ENCODE measurements at places on chromosomes 7 and 10. TPM values are rescaled to one million over a fixed set of nuclear protein-coding genes. Genes with fewer than 3 reads are reported as not detected.

DNA sequence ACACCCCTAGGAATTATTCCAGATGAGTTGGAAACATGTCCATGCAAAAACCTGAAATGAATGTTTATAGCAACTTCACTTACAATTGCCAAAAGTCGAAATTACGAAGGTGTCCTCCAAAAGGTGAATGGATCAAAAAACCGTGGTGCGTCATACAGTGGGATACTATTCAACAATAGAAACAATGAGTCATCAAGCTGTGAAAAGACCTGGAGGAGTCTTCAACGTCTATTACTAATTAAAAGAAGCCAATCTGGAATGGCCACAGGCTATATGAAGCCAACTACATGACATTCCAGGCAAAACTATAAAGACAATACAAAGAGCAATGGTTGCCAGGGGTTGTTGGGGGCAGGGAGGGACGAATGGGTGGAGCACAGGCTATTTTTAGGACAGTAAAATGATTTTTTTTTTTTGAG, 12.6 kb upstream of the PPP2R2D start:
- no peak overlapping the region for H3K4me3 ChIP-seq
- peaks cover 4% of the 10 kb centered on the region for H3K4me1 ChIP-seq
- no peaks in the 10 kb centered on the region for H3K27me3 ChIP-seq

GRCh38 chr7:22348379-22348778, 8.6 kb downstream of the RAPGEF5 start:
- no peak overlapping the region for H3K27ac ChIP-seq
- no peak overlapping the region for H3K4me3 ChIP-seq
- H3K27me3 ChIP-seq = peaks cover 19% of the 10 kb centered on the region
- no peaks in the 10 kb centered on the region for H3K36me3 ChIP-seq
- DNase-seq = no peak

DNA sequence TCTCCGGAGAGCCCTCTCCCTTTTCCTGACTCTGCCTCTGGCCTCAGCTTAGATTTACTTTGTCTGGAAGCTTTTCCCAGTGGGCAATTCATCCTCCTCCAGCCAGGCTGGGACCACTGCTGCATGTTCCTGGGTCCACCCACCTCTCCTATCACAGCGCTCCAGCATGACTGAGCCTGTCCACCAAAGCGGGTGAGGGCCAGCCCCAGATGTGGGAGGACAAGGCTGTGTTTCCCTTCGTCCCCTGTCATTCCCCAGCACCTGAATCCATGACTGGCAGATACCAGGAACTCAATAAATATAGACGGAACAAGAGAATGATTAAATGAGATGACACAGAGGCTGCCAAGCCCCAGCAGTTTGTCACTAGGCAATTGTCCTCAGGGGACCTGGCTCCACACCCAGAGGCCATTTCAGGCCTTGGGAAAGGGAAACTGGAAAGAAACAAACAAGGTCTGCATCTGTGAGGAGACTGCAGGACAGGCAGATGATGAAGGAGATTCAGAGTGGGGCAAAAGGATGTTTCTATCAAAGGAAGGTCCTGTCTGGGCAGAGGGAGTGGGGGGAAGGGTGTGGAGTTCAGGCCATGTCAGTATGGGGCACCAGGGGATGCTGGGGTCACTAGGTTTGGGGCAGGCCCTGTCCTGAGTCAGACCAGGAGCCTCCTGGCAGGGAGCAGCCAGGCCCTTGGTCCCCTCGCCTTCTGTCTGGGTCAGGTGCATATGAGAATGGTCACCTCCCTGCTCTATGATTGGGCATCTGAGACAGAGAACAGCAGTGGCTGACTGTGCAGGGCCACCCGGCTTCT, 576.4 kb downstream of the GRID1 start:
- no peaks in the 10 kb centered on the region for H3K4me1 ChIP-seq
- DNase-seq = no peak
- H3K36me3 ChIP-seq = no peaks in the 10 kb centered on the region
- H3K27me3 ChIP-seq = no peaks in the 10 kb centered on the region

DNA sequence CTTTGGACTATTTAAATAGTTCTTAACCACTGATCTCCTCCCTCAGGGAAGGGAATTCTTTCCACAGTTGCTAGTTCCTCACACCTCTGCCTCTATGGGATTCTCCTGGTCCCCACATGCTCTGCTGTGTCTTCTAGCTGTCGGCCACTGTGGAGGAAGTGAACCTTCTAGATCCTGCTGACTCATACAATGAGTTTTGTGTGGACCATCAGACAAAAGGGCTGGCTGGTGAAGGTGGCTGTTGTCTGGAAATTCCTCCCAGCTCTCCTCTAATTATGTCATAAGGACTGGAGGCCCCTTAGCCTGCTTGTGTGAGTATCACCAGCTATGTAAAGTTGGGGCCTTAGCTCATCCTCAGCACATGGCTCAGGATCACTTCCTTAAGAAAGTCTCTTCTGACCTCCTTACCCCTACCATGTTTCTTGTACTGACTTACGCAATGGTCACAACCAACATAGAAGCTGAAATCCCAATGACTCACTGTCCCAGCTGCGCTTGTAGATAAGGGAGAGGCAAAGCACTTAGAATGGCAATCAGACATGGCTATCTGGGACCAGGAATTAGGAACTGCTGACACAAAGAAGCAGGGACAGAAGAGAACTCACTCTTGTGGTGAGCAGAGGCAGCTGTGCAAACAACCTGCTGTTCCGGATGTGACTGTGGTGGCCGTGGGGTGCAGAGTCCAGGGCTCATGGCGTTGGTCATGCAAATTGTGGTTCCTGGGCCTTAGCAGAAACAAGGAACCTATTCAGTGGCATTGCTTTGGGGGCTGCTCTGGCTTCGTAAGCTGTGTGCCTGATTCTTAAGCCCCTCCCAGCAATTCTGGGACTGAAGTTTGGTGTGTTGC, 2.5 kb upstream of the MACC1 start:
- H3K4me1 ChIP-seq = peaks cover 16% of the 10 kb centered on the region
- peak overlapping the region; percentile 53 for H3K27ac ChIP-seq
- peak; percentile 20 for DNase-seq
- no peaks in the 10 kb centered on the region for H3K36me3 ChIP-seq

DNA sequence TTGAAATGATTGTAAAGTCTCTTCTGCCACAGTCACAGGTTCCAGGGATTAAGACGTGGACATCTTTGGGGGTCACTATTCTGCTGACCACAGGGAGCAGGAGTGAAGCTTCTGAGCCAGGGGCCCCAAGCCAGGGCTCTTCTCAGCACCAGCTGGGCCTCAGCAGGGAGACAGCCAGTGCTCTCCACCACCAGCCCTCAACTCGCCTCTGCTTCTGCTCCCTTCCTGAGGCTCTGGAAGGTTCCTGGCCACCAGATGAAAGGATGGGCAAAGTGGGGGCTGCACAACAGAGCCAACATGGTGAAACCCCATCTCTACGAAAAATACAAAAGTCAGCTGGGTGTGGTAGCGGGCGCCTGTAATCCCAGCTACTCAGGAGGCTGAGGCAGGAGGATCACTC, 11.2 kb upstream of the CRYGN start:
- no peak overlapping the region for H3K27ac ChIP-seq
- no peak for DNase-seq
- no peaks in the 10 kb centered on the region for H3K36me3 ChIP-seq

DNA sequence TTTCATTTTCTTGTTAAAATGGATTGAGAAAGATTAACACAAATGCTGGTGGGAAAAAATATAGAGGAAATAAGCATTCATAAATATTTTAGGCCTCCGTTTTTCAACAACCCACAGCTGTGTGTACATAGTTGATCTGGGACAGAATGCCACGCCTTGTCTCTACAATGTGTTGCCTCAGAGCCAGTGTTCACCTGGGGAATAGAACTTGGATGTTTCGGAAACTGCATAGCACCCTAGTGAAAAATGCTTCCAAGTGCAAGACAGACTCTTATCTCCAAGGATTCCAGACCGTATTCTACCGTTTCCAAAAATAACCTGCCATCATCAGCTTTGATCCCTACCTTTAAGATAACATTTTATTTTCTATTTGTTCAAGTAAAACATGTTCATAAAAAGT, 260.9 kb downstream of the SDK1 start:
- H3K27ac ChIP-seq = no peak overlapping the region
- H3K36me3 ChIP-seq = no peaks in the 10 kb centered on the region
- H3K4me1 ChIP-seq = peaks cover 13% of the 10 kb centered on the region
- no peak for DNase-seq
- H3K4me3 ChIP-seq = no peak overlapping the region

DNA sequence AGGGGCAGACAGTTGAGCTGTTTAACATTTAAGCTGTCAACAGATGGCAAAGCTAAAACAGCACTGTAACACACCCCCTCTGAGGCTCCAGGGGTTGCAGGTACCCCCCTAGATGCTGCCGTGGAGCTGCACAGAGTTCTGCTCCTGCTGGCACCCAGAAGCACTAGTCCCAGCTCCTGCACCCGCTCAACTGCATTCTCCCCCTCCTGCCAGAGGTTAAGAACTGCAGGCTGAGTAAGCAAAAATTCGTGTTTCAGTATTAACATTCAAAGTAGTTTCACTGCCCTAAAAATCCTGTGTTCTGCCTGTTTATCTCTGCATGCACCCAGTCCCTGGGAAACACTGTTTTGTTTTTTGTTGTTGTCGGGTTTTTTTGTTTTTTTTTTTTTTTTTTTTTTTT, 790.8 kb upstream of the KCND2 start:
- H3K27me3 ChIP-seq = no peaks in the 10 kb centered on the region
- DNase-seq = no peak
- no peak overlapping the region for H3K27ac ChIP-seq
- no peaks in the 10 kb centered on the region for H3K36me3 ChIP-seq
- H3K4me1 ChIP-seq = no peaks in the 10 kb centered on the region
- H3K4me3 ChIP-seq = no peak overlapping the region

DNA sequence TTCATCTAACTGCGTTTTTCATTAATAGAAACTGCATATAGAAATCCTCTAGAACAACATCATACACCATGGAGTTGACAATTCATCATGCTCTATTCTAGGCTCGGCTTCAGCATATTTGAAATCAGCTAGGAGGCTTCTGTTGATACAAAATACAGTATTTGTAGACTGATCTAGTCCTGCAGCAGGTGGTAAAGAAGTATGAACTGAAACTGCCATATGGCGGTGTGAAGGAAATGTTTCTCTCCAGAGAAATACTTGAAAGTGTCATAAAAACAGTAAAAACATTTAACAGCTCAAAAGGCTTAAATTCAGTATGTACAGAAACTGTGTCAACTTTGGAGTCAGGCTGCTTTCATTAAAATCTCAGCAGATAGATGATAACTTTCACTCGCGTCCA, 32.0 kb upstream of the MYO3A start:
- H3K27ac ChIP-seq = no peak overlapping the region
- peaks cover 6% of the 10 kb centered on the region for H3K27me3 ChIP-seq
- H3K4me1 ChIP-seq = no peaks in the 10 kb centered on the region
- H3K36me3 ChIP-seq = no peaks in the 10 kb centered on the region
- DNase-seq = no peak
- H3K4me3 ChIP-seq = no peak overlapping the region

- no peaks in the 10 kb centered on the region for H3K36me3 ChIP-seq
- H3K4me3 ChIP-seq = no peak overlapping the region
- H3K4me1 ChIP-seq = no peaks in the 10 kb centered on the region
Observed at GRCh38 chr10:10961072-10961471, 56.6 kb upstream of the CELF2 start.

DNA sequence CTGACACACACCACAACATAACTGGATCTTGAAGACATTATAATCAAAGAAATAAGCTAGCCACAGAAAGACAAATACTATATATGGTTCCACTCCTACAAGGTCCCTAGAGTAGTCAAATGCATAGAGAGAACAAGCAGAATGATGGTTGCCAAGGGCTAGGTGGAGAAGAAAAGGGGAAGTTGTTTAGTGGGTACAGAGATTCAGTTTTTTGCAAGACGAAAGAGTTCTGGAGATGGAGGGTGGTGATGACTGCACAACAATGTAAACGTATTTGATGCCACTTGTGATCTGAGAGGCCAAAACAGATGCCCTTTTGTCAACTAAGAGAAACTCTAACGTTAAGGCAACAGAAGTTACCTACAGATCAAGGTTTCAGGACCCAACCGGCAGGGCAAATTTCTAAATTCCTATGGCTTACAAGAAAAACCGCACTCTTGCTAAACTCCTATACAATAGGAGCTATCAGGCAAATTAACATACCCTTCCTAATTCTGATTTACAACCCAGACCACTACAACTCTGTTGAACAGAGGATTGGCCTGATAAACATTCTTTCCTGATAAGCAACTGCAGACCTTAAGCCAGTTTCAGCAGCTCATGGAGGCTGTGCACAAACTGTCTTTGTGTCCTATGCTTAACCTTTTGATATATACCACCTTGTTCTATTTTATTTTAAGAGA, 69.0 kb downstream of the FAM107B start:
- DNase-seq = no peak
- no peaks in the 10 kb centered on the region for H3K36me3 ChIP-seq
- H3K27ac ChIP-seq = no peak overlapping the region
- H3K27me3 ChIP-seq = no peaks in the 10 kb centered on the region
- no peak overlapping the region for H3K4me3 ChIP-seq

DNA sequence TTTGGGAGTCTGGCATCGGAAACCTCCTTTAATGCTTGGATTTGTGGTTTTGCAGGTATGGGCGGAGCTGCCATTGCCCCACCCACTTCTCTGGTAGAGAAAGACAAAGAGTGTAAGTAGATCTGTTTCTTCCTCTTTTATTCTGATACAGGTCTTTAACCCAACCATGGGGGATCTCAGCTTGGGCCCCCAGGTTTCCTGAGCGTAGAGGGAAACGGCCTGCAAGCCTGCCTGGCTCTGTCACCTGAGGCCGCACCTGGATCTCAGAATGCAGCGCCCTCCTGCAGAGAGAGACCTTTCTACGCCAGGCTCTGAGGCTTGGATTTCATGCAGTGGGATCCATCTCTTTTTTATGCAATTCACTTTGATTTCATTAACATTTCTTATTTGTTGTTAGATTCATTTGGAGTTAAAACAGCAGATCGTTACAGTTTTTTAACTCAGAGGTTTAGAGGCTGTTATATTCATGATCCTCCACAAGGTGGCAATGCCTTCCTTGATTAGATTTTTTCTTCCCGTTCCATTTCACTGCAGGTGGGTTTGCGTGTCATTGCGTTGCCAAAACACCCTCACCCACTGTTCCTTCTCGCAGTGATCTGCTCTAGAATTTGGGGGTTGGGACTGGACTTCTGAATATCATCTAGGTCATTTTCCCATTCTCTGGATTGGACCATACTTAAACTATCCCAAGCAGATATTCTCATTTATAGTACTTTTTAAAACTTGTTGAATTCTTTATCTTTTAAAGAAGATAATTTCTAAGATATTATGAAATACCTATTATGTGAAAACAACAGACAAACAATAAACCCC, 20.0 kb downstream of the RBM17 start:
- no peaks in the 10 kb centered on the region for H3K27me3 ChIP-seq
- peak; percentile 32 for DNase-seq
- H3K4me3 ChIP-seq = no peak overlapping the region

- H3K36me3 ChIP-seq = no peaks in the 10 kb centered on the region
- H3K4me3 ChIP-seq = no peak overlapping the region
- H3K4me1 ChIP-seq = peaks cover 7% of the 10 kb centered on the region
- DNase-seq = no peak
Observed at GRCh38 chr10:72784551-72785351, 92.8 kb downstream of the MCU start.

Gene NPTX2
- not detected for total RNA-seq

Gene AKR1C1
- total RNA-seq = 0.56 TPM

Gene CDC14C
- not detected for total RNA-seq

Data from activated CD8-positive, alpha-beta T cell treated with anti-CD3 and anti-CD28 coated beads for 36 hours (primary cell).